ENCODE measurements at places on chromosomes 5 and 9.

DNA sequence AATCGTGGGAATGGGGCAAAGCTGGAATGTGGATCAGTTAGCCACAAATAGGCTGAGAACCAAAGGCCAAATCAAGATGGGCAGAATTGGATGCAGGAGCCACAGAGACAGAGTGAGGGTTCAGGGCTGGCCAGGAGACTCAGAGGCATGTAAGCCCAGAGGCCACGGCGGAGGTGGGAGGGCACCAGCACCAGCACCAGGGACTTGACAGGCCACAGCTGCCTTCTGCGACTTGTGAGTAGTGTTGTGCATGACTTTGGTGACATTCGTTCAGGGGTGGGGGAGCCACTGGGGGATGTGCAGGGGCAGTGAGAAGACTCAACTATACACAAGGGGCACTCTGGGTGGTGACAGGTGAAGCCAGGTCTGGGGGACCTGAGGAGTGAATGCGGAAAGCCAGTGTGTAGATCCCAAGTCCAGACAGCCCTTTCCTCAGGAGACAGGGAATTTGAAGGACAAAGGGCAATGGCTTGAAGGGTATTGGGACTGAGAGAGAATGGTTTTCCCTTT is 53.2 kb downstream of the TMOD1 start:
- DNase-seq: no peak

GRCh38 chr9:108743901-108744371 is 111.8 kb downstream of the ACTL7B start:
- no peak for DNase-seq

GRCh38 chr9:109912082-109912582 is 132.1 kb downstream of the PALM2AKAP2 start:
- DNase-seq: no peak

DNA sequence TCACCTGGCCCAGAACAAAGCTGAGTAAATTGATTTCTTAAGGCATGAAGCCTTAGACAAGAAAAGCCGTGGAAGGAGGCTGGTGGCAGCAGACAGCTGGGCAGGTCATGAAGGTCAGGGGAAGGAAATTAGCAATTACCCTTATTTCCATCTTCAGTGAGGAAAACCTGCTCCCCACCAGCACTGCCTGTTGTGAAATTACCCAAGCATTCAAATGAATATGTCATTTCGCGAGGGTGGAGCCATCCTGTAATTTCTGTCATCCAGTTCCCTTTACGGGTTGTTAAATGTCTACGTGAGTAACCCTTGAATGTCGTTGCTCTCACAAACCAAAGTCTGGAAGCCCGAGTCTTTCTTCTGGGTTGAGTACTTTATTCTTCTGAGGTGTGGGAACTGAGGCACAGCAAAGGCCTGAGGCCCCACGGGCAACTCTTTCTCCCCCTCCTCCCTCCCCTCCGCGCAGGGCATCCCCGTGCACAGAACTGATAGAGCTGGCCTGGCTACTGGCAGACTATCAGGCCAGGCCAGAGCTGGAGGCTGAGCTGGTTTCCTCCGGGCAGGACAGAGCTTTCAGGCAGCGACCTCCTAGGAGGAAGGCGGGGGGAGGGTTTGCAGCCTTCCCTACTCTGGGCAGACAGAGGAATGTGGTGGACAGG is 22.0 kb upstream of the AK3 start:
- DNase-seq: no peak

GRCh38 chr9:21174671-21175070 is 8.2 kb upstream of the IFNA21 start:
- no peak for DNase-seq

- DNase-seq: no peak
Measured at GRCh38 chr9:80204054-80204453, 632.3 kb downstream of the TLE4 start.
